Hypothalamus (tissue), 51 donors: ENCODE measurements at places on chromosomes 16 and 17.

DNA sequence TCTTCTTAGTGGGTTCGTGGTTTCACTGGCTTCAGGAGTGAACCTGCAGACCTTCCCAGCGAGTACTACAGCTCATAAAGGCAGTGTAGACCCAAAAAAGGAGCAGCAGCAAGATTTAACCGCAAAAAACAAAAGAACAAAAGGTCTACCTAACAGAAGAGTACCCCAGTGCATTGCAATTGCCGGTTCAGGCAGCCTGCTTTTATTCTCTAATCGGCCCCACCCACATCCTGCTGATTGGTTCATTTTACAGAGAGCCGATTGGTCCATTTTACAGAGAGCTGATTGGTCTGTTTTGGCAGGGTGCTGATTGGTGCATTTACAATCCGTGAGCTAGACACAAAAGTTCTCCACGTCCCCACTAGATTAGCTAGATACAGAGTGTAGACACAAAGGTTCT, 2.0 kb upstream of the ARRB2 start:
- no peak for DNase-seq

- no peak for DNase-seq
Observed at GRCh38 chr16:84548971-84549844, 44.7 kb upstream of the MEAK7 start.

GRCh38 chr17:61352408-61352770, 47.3 kb upstream of the TBX2 start:
- no peak for DNase-seq

DNA sequence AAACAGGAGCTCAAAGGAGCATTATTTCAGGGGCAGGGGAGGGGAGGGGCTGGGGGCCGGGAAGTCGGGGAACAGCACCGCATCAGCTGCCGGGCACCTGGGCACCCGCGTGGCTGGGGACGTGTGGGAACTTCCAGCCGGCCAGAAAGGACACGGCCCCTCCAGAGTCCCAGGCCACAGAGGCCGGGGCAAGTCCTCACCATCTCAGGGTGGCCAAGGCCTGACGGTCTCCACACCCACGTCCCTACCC, 1.1 kb downstream of the PGAP6 start:
- no peak for DNase-seq

DNA sequence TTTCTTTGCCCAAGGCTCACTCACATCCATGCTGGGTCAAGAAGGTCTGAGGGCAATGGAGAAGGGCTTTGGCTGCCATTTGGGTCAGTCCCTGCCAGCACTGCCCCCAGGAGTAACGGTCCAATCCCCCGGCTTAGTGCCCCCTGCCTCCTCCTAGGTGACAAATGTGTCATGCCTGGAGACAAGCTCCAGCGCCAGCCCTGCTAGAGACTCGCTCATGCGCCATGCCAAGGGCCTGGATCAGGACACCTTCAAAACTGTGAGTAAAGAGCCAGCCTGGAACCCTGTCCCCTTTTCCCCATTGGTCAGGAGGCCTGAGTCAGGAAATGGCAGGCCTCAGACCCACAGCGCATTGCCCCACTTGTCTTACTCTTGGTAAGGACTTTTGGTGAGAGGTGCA, 3.3 kb downstream of the CHCT1 start:
- DNase-seq = no peak

GRCh38 chr17:29114141-29114540, 66.1 kb downstream of the MYO18A start:
- no peak for DNase-seq

DNA sequence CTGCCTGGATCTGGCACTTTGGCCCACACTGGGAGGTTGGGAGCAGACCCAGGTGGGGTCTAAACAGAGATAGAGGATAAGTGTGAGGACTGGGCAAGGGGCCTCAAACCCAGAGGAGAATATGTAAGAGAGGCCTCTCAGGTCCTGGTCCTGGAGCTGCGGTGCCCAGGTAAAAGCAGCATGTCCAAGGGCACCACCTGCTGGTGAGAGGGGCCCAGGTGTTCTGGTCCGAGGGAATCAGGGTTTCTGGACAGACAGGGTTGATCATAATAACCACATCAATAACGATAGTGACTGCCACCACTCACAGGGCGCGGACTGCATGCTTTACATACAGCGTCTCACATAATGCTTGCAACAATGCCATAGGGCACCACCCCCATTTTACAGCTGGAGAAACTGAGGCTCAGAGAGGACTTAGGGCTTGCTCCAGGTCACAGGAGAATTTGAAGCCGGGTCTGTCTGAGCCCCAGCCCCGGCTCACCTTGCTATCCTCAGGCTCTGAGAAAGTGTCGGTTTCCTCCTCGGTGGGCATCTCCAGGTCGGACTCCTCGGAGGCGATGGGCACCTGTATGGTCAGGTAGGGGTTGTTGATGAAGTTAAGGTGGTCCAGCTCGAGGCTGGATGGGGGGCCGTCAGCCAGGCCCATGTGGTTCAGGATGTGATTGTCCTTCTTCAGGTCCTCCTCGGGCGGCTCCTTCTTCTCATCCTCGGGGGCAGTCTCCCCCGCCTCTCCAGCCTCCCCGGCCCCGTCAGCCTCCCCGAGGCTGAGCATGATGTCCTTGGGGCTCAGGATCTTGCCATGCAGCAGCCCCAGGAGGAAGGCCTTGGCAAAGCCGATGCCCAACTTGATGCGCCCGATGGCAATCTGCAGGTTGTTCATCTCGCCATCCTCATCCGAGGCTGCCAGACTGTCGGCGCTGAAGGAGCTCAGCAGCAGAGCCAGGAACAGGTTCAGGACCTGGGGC, 19.1 kb upstream of the CD79B start:
- no peak for DNase-seq

GRCh38 chr17:57080718-57081117, 4.3 kb upstream of the AKAP1 start:
- no peak for DNase-seq

DNA sequence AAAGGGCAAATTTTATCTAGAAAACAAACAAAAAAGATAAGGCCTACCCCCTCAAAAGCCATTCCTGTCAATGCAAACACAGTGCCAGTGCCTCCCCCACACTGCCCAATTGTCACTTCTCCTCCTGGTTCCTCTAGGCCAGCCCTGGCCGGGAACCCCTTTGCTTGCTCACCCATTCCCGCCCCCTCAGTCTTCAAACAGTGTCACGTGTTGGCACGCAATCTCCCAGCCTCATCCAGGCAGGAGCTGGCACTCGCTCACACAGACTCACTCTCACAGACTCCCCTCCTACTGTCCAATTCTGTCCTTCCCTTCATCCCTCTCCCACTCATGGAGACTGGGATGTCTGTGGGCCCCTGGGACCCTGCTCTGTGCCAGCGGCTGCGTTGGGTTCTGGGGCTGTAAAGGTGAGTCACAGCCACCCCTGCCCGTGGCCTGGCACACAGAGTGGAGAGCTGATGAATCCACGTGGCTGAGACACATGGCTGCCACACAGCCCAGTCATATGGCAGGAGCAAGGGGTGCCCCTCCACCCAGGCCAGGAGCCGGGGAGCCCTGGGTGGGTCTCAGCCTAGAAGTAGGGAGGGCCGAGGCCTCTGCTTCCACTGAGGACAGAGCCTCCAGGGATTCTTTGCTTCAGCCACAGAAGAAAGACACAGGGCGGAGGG, 54.8 kb downstream of the VAC14 start:
- no peak for DNase-seq

DNA sequence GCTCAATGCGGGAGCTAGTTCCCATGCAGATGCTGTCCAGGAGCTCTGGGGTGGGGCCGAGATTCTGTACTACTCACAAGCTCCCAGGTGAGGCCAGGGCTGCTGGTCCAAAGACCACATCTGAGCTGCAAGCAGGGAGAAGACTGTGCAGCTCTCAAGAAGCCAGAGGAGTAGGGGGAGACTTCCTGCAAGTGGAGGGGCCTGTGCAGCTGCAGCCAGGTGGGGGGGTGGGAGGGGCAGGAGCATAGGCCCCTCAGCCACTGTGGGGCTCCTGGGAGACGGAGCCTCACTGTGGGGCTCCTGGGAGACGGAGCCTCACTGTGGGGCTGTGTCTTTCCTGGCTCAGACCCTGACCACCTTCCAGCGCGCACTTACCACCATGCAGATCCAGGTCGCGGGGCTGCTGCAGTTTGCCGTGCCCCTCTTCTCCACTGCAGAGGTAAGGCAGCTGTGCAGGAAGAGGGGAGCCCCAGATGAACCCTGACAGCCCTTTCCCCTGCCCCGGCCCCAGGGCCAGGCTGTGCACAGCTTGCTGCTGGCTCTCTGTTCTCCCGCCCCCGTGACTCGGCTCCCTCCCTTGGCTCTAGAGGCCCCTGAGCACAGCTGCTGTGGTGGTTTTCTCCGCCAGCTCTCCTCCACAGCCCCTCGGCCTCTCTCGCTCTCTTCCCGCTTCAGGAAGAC, 24.3 kb upstream of the DNAI2 start:
- DNase-seq = peak; percentile 30
